ENCODE measurements at places on chromosomes 16 and 17.

- no peak for DNase-seq
Observed at GRCh38 chr17:17348872-17349723, 45.9 kb downstream of the NT5M start.

- no peak for DNase-seq
Observed at GRCh38 chr16:75617121-75617520, 6.0 kb downstream of the ADAT1 start.

DNA sequence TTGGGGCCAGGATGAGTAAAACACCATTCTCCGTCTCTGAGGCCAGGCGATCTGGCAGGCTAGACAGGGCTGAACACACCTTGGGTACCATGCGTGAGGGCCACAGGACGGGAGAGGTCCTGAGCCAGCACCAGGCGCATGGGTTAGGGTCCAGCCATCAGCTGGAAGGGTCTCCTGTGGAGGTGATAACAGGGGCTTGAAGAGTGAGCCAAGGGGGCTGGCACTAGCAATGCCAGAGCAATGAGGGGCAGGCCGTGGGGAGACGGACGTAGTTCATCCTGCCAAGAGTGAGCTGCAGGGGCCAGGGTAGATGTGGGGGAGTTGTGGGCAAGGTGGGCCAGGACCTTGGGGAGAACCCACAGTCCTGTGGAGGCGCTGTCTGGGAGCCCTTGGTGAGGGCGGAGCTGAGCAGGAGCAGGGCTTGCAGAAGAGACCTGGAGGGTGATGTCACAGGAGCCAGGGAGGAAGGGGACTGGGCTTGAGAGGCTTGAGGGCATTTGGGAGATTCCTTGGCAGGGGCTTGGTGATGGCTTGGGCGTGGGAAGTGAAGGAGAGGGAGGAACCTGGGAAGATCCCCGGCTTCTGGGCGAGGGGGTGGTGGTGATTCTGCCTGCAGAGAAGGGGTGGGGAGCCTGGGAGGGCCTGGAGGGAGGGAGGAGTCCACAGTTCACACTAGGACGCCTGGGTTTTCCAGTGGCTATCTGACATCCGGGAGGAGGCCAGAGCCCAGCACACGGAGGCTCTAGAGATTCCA, 6.3 kb upstream of the NPTX1 start:
- DNase-seq = no peak

DNA sequence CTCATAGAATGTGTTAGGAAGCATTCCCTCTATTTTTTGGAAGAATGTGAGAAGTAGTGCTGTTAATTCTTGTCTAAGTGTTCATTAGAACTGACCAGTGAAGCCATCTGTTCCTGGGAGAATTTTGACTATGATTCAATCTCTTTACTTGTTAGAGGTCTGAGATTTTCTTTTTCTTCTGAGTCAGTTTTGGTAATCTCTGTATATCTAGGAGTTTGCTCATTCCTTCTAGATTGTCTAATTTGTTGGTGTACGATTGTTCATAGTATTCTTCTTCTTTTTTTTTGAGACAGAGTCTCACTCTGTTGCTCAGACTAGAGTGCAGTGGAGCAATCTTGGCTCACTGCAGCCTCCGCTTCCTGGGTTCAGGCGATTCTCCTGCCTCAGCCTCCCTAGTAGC, 20.4 kb downstream of the NFATC3 start:
- DNase-seq = no peak

DNA sequence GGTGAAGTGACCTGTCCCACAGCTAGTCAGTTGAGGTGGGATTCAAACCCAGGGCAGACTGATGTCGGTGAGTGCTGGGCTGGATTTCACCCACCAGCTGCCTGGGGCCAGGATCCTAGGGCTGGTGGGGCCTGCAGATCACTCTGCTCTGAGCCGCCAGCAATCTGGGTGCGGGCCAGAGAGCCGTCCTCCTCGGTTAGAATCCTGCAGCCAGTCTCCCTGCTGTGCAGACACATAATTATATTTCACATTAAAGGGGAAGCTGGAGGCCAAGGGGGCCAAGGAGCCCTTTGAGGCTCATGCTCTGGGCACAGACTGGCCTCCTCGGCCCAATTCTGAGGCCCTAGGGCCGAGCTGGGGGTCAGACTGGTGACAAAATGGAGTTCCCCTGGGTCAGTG, 996 bp upstream of the KCNJ12 start:
- no peak for DNase-seq

GRCh38 chr17:66169839-66170238, 22.1 kb downstream of the CEP112 start:
- DNase-seq = no peak

GRCh38 chr16:56789360-56789759, 59.4 kb downstream of the NUP93 start:
- DNase-seq = peak; percentile 85

DNA sequence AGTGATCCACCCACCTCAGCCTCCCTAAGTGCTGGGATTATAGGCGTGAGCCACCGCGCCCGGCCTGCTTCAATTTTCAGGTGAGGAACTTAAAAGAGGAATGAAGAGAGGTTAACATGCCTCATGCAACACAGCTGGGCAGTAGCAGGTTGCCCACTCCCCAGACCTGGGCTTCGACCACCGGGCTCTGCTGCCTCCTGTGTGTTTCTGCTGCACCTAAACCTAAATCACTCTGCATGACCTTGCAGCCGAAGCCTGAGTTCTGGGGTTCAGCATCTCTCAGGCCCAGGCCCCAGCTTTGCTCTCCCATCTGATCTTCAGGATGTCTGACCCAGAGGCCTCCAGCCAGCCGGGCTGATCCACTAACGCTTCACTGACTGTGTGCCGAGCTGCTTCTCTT, 112.6 kb downstream of the OR1D5 start:
- DNase-seq = no peak

- no peak for DNase-seq
Observed at GRCh38 chr17:540631-541030, 174.0 kb downstream of the VPS53 start.

DNA sequence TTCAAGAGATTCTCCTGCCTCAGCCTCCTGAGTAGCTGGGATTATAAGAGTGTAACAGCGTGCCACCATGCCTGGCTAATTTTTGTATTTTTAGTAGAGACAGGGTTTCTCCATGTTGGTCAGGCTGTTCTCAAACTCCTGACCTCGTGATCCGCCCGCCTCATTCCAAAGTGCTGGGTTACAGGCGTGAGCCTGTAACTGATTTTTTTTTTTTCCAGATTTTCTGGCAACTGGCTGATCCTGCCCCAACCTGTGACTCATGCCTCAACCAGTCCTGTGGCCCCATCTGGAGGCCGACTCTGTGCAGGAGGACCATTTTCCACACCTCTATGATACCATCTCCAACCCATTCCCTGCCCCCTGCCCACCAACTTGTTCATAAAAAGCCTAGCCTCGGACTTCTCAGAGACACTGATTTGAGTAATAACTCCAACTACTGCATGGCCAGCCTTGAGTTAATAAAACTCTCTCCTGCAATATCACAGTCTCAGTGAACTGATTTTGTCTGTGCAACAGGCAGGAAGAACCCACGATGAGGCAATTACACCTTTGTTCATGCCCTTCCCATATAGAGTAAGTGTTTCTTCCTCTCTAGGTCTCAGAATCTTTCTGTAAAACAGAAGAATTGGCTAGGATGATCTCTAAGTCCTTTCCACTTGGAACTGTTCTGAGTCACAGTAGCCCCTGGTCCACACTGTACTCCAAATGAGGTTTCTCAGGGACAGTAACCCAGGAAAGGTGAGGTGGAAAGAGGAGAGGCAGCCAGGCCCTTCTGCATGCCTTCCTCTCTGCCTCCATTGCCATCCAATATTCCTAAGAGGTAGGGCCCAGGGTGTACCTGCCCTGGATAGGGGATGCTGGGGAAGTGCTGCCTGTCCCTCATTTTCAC, 8.8 kb upstream of the CNOT1 start:
- peak; percentile 52 for DNase-seq

DNA sequence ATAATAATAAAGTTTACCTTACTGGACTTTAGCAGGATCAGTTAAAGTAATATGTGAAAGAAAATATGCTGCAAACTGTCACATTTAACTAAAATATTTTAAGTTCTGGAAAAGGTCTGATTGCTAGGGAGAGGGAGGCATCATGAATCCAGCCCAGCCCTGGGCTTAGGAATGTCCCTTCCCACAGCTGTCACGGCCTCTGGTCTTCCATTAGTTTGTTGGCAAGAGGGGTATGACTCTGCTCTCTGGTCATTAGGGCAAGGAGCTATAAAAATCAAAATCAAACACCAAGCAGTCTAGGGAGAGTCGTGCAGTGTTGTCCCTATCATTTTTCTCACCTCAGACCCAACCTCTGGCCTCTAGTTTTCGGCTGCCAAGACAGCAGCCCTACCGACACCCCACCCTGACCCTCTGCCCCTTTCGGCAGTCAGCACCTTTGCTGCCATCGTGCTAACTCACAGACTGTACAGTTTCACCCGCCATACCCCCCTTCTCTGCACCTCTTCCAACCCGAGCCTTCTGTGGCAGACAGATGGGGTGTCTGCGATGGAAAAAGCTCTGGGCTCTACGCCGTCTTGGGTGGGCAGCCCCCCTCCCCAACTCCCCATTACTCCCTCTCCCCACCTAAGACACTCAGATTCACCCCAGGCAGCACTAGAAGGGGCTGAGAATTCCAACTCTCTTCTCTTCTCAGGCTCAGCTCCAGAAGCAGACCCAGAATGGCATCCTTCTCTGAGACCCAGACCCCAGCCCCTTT, 41.4 kb downstream of the NEUROD2 start:
- DNase-seq = peak; percentile 56

DNA sequence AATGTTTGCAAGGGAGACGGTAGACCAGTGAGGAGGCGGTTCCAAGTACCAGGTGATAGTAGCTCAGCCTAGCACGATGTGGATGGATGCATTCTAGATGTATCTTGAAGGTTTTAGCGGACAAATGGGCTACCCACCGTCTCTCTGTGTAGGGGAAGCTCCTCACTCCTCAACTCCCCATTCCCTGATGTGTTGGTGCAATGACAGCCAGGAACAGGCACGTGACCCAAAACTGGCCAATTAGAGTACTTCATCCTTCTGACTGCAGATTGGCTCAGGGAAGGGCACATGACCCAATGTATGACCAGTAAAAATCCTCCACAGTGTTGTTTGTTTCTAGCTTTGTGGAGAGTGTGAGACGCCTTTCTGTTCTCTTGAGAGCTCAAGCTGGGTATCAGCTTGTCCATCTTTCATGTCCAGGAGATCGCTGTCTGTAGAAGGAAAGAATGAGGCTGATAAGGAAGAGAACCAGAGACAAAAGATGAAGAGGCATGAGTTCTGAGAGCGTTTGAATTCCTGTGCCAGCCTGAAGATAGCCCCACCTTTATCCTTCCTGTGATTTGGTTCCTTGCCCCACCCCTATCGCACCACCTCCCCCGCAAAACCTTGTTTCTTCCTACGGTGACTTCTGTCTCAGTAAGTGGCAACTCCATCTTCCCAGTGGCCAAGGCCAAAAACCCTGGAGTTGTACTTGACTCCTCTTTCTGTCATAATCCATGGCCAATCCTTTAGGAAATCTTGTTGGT, 2.3 kb upstream of the BORCS6 start:
- DNase-seq = peak; percentile 98

- peak; percentile 57 for DNase-seq
Observed at GRCh38 chr16:11535494-11535893, 51.2 kb downstream of the LITAF start.

DNA sequence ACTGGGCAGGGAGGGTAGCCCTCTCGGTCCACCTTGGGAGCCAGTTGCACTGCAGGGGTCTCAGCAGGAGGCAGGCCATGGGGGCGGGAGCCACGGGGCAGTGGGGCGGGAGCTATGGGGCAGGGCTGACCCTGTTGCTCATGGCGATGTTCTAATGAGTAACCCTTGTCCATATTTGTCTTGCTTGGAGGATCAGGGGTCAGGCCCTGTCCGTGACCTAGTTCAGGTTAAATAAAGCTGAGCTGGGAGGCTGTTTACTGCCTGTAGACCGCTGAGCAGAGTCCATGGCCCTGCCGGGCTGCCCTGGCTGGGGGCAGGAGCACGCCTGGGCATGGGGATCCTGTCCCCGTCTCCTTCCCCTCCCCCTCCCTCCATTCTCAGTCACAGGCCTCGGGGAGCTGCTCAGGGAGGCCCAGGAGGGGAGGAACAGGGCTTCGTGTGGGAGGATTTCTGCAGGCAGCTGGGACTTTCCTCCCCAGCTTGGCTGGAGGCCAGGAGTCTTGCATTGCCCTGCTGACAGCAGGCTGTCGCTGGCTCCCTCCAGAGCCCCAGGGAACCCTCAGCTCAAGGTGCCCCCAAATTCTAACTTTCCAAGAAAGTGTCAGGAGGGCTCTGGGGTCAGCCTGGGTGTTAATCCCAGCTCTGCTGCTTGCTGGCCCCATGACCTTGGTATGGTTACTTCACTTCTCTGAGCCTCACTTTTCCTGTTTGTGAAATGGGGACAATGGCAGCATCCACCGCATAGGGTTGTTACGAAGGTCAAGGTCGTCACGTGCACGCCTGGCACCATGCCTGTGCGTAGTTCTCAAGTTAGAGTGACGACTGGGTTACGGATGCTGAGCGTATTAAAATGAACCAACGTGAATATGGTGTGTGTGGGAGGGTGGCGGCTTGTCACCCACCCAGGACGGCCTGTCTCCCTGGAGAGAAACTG, 6.1 kb upstream of the SERPINF2 start:
- peak; percentile 92 for DNase-seq

DNA sequence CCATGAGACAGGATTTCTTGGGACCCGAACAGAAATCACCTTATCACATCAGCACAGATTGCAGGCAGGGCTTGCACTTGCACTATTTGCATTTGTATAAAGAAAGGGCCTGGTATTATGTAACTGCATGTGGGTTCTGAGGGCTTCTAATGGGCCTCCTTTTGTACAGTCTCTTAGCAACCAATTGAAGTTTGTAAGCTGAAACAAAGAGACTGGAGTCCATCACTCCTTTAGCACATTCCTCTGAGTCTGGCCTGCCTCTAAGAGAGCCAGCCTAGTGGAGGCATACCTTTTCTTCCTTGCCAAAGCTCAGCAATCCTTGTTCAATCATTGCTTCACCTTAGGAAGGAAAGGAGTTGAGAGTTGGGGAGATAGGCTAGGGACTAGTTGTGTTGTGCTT, 387.1 kb downstream of the XYLT1 start:
- no peak for DNase-seq

DNA sequence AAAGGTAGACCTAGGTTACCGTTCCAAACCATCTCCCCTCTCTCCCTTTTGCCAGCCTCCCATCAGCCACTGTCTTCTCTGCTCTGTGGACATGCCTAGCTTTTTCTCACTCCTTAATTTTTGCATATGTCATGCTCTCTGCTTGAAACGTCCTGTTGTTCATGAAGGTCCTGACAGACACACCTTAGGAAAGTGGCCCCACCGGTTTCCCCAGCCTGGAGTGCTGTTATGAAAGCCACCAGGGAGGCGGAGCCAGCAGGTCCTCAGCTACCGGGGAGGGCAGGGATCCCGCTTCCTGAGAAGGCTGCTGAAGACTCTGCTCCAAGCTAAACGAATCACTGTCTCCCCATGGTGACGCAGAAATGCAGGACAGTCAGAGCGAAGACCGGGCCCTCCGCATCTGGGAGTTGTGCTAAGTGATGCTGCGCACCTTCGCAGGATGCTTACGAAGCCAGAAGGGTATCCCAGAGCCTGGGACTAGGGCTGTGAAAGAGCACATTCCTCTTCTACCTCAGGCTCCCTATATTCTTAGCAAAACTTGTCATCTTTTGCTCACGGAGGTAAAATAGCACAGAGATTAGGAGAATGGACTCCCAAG, 2.3 kb upstream of the SLC16A11 start:
- no peak for DNase-seq

GRCh38 chr16:397736-398332, 835 bp downstream of the NME4 start:
- peak; percentile 14 for DNase-seq

- DNase-seq = no peak
Observed at GRCh38 chr17:3448059-3448665, 14.5 kb upstream of the OR1E2 start.

GRCh38 chr16:9098377-9099090, 7.1 kb downstream of the HAPSTR1 start:
- no peak for DNase-seq

GRCh38 chr16:53984936-53985335, 281.0 kb downstream of the FTO start:
- no peak for DNase-seq
